B cell (primary cell): ENCODE measurements at places on chromosomes 16 and 17.

- DNase-seq = no peak
These were observed 1.9 kb upstream of the TUBB3 start for GRCh38 chr16:89921131-89921701.

- no peak for DNase-seq
These were observed 277.8 kb upstream of the FOXF1 start for GRCh38 chr16:86232496-86232895.

GRCh38 chr17:42413464-42414040, 9.5 kb downstream of the CAVIN1 start:
- no peak for DNase-seq

DNA sequence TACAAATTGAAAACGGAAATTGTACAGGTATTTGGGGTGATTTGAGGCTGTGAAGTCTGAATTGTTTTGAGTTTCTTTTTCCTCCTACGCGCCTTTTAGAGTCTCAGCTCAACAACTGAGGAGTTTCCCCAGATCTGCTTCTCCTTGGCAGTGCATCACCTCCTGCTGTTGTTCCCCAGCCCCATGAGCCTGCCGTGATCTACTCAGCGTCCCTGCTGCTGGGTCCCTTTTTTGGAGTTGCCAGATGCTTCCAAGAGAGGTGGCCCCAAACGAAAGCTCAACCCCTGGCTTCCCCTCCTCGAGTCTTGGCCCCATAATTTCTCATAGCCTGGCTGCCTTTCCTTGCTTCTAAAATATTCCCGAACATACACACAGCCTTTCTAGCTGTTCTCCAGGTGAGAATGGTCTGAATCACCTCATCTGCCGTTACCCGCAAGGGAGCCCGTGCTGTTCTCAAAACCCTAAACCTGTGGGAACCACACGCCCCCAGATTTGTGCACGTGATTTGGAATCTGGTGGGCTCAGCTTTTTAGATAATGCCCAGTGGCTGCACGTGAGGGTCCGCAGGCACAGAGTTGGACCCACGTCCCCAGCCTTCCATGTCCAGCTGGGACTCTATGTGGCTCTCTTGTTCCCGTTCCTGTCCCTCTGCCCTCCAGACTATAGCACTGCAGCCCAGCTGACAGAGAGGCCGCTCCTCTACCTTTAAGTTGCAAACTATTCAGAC, 179.1 kb upstream of the CHMP6 start:
- no peak for DNase-seq

DNA sequence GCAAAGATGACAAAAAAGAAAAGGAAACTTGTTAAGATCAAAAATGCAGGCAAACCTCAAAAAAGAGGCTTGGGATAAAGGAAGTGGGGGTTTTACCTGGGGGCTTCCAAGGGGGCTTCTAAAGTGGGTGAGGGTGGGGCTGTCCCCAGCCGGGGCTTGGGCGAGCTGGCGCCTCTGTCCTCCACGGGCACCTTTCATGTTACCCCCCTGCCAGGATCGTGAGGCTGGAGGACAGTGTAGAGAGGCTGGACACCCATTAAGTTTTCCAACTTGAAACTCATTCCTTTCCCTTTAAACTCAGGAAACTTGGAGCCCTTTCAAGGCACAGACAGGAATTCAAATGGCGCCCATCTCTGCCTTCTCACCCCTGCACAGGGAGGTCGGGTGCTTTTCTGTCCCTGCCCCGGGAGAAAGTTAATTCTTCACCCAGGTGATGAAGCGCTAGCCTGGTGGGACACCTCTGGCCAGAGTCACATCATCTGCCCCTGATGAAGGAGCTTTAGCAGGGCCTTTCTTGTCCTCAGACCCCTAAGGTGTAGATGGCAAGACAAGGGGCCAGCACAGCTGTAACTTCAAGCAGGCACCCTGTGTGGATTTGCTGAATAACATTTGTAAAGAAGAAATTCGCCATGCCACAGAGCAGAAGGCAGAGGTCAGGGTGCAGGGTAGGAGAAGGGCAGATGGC, 87.3 kb downstream of the C16orf78 start:
- no peak for DNase-seq

DNA sequence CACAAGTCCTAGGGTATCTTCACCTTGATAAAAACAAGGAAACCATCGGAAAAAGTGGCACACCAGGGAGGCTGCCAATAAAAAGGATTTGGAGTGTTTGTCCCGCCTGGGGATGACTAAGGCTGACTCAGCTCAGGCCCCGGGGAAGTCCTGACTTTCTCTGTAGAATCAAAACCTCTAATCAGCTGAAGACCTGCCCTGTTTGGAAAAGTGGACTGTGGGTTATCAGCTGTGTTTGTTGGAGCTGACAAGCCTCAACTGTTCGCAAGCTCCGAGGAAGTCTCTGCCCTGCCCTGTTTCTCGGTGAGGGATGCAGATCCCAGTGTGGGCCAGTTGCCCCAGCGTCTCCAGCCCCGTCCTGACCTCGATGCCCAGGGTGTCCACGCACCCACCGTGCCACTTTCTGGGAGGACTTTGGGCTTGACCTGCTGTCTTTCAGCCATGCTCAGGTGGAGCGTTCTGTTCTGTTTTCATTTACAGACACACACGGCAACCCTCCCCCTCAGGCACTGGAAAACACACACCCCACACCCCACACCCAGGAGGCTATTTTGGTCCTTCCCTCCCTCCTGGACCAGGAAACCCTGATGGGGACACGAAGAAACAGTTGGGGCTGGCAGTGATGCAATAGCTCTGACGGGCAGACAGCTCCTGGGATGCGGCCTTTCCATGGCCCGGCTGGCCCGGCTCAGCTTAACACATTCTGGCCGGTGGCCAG, 27.6 kb upstream of the PITPNA start:
- no peak for DNase-seq

- DNase-seq = no peak
These were observed 362.3 kb upstream of the RBFOX1 start for GRCh38 chr16:6970171-6970857.

DNA sequence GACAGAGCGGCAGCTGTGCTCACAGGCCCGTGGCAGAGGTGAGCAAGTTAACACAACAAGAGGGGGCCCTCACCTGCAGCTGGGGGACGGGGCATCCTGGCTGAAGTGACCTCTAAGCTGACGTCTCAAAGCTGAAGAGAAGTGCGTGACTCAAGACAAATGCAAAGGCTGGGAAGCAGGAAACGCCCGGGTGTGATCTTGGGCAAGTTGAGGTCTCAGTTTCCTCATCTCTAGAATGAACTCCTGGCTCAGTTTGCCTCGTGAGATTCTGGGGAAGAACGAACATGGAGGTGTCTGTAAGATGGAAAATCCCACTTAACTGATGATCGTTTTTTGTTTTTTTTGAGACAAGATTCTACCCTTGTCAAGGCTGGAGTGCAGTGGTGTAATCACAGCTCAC, 40.1 kb upstream of the C1QL1 start:
- DNase-seq = no peak

GRCh38 chr16:52540910-52541309, 6.0 kb downstream of the TOX3 start:
- DNase-seq = no peak

GRCh38 chr17:11487469-11487868, 110.8 kb upstream of the DNAH9 start:
- DNase-seq = no peak

GRCh38 chr17:49779156-49779738, 9.2 kb upstream of the KAT7 start:
- DNase-seq = no peak

GRCh38 chr16:48531011-48531962, 78.7 kb downstream of the N4BP1 start:
- DNase-seq = no peak

- no peak for DNase-seq
These were observed 47.6 kb upstream of the IRX3 start for GRCh38 chr16:54334208-54334607.

- DNase-seq = peak; percentile 63
These were observed at the start of gene CNTNAP1 for GRCh38 chr17:42681976-42682721. Gene CNTNAP1, plus strand, starts transcription at chr17:42682531. Its CDS starts 299 bp downstream, at chr17:42682830.

DNA sequence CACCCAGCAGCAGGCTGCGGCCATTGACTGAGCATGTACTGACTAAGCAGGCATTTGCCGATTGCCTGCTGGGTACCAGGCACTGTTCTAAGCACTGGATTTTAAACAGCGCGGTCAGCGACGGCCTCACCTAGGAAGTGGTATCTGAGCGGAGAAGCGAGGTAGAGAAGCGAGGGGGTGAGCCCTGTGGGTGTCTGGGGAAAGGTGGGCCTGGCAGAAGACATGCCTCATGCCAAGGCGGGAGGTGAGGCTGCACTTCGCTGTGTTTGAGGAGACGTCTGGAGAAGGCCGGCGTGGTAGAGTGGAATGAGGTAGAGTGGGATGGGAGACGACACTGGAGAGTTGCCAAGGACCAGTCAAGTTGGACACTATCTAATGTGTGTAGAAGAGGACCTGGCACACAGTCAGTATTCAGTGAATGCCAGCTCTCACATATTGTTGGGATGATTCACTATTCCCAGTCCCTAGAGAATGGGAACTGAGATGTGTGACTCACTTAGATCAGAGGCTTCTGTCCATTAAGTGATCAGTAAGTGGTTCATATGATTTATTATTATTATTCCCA, 14.4 kb downstream of the SYCE1L start:
- DNase-seq = no peak

- no peak for DNase-seq
These were observed 25.3 kb downstream of the RPH3AL start for GRCh38 chr17:327296-327695.

- no peak for DNase-seq
These were observed 110.3 kb upstream of the RBL2 start for GRCh38 chr16:53323924-53324323.

GRCh38 chr17:9339958-9340357, 235.7 kb downstream of the STX8 start:
- DNase-seq = no peak

GRCh38 chr17:48735062-48735351, 6.5 kb upstream of the HOXB13 start:
- DNase-seq = peak; percentile 12

GRCh38 chr17:65081439-65081838, 24.9 kb upstream of the GNA13 start:
- DNase-seq = no peak

DNA sequence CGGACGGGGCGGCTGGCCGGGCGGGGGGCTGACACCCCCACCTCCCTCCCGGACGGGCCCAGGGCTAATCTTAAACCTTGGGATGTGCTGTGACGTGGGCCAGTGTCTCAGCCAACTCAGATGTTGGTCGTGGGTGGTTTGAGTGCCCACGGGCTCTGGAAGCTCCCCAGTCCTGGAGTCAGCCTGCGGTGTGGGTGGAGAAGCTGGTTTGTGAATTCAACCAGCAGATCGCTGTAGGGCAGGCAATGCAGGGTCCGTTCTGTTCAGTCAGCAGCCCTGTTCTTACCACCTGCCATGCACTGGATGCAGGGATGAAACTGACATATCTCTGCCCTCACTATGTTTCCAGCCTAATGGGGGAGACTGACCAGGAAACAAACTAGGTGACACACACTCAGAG, 8.0 kb upstream of the ZNF500 start:
- DNase-seq = no peak

GRCh38 chr17:290121-290521, 62.5 kb downstream of the RPH3AL start:
- no peak for DNase-seq

GRCh38 chr17:79406316-79406715, 204.5 kb downstream of the RBFOX3 start:
- DNase-seq = no peak

GRCh38 chr16:55500530-55501011, 8.3 kb upstream of the LPCAT2 start:
- DNase-seq = no peak

DNA sequence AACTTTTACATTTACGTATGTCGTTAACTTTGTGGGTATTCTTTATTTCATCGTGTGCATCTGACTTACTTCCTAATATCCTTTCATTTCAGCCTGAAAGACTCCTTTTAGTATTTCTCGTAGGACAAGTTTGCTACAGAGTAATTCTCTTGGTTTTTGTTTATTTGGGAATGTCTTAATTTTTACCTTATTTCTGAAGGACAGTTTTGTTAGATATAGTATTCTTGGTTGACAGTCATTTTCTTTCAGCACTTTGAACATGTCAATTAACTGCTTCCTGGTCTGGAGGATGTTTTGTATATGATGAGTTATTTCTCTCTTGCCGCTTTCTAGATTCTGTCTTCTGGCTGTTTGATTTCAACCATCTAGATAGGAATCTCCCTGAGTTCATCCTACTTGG, 109.2 kb upstream of the NACA2 start:
- no peak for DNase-seq
